ENCODE measurements at places on chromosomes 7 and 10. TPM values are rescaled to one million over a fixed set of nuclear protein-coding genes. Genes with fewer than 3 reads are reported as not detected.

GRCh38 chr7:125878988-125879387 is 949.4 kb upstream of the POT1 start:
- no peak for DNase-seq

DNA sequence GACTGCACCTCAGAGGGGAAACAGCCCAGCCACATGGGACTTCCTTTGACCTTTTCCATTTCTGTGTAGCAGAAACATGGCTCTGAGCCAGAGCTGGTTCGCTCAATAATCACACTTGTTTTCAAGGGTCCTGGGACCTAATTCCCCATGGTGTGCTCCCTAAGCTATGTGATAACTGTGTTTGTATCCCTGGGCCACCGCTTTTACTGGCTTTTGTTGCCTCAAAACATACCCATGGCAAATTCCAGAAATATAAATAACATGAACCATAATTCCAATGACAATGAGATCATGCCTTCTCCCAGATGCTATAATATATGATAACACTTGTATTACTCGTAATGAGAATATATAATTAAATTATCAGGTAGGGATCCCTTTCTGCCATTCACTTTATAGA is 196.4 kb downstream of the GFRA1 start:
- no peak for DNase-seq

- DNase-seq: no peak
Observed at GRCh38 chr7:1099154-1099542, 11.2 kb downstream of the GPER1 start.

- no peak for DNase-seq
Observed at GRCh38 chr7:138036135-138036534, 34.2 kb upstream of the CREB3L2 start.

- DNase-seq: no peak
Observed at GRCh38 chr7:30668102-30668501, 14.2 kb downstream of the CRHR2 start.

DNA sequence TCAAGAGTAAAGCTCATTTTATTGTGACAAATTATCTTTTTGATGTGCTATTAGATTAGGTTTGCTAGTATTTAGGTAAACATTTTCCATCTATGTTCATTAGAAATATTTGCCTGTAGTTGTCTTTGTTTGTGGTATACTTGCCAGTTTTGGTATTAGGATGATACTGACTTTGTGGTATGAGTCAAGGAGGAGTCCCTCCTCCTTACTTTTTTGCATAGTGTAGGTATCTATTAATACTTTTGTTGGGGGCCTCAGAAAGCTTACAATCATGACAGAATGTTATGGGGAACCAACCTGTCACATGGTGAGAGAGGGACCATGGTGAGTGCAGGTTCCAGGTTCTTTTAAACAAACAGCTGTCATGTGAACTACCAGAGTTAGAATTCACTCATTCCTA is 102.1 kb downstream of the ZWINT start:
- no peak for DNase-seq

DNA sequence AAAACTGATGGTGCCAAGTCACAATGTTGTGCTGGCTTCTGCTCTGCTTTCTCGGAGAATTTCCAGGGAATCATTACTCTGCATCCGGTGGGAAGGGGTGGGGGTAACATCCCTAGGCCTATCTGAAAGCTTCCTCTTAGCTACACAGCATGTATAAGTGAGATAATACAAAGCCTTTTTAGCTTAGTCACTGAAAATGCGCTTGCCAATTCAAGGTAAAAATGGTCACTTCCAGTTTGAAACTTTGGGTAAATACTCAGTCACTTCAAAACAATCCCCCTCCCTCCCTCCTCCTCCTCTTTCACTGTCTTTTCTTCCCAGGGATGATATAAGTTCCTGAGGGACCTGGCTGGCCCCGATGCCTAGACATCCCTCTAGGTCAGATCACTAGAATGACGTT is 57.3 kb upstream of the APBB1IP start:
- DNase-seq: no peak

CHRM2 gene
- total RNA-seq: not detected

- DNase-seq: no peak
Observed at GRCh38 chr7:116672596-116673456, 830 bp downstream of the MET start.

- no peak for DNase-seq
Observed at GRCh38 chr7:50577569-50577968, 12.4 kb upstream of the DDC start.

DNA sequence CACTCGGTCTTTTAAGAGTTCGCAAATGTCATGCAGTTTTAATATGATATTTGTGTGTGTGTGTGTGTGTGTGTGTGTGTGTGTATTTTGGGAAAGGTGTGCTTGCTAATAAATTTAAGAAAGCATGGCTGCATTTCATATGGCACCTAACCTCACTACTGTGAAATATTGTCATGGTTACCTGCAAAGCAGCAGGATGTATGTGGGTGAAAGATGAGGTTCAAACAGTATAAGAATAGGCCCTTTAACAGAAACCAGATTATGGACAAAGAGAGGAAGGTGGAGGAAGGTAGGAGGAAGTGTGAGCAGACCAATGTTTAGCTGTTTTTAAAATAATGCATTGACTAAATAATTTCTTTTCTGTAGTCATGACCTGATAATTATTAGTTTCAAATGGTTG is 73.5 kb upstream of the CACNA2D1 start:
- no peak for DNase-seq

DNA sequence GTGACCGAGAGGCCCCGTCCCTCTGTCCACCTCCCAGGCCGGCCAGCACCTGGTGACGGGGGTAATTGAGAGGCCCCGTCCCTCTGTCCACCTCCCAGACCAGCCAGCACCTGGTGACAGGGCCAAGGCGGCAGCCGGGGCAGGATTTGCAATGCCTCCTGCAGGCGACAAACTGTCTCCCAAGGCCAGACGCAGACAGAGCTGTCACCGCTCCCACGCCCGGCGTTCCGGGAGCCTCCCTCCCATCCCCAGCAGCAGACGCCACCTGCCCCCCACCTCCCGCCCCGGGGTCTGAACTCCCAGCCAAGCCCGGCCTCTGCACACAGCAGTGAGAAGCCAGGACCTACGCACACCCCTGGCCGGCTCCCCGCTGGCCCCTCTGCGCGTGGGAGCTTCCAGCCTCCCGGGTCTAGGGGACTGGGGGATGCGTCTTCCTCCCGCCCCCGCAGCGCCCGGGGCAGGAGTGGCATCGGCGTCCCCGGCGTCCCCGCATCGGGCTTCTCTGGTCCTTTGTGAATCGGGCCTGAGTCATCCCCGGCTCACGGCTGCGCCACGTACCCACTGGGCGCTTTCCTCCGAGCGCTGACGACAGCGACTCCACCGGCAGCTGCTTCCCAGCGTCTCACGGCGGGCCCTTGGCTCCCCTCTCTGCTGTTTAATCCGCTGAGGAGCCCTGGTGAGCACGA is 95.1 kb upstream of the DIP2C start:
- DNase-seq: peak; percentile 89

- no peak for DNase-seq
Observed at GRCh38 chr10:101143345-101143630, 12.2 kb downstream of the TLX1 start.

- no peak for DNase-seq
Observed at GRCh38 chr10:98511876-98512275, 65.1 kb upstream of the HPS1 start.

GRCh38 chr7:100611983-100612729 is at the start of gene MOSPD3:
Gene MOSPD3, plus strand, starts transcription at chr7:100612540. Its CDS starts 252 bp downstream, at chr7:100612792.
- peak; percentile 99 for DNase-seq

DNA sequence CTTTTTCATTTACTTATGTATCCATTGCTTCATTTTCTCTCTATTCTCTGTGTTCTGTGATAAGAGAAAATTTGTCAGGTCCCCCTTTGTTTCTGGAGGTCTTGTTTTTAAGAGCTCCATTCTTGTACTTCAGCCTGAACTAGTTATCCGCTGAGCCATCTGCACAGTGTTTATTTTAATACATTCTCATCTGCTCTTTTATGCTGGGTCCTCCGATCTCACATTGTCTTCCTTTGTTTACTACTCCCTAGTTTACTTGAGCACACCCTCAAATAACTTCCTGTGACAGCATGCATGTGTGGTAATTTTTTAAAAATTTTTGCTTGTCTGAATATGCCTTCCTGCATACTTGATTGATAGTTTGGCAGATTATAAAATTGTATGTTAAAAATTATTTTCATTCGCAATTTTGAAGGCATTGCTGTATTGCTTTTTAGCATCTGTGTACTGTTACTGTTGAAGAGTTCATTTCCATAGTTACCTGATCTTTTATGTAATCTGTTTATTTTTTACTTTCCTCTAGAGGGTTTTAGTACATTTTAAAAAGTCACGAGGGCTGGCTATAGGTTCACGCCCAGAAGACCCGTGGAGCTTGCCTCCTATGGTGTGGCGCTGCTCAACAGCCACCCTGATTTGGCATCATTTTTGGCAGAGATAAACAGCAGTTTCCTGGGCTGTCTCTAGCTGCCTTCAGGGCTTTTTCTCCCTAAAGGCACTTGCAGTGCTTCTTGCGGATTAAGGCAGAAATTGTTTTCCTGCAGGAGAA is 31.9 kb downstream of the RSBN1L start:
- DNase-seq: no peak

DNA sequence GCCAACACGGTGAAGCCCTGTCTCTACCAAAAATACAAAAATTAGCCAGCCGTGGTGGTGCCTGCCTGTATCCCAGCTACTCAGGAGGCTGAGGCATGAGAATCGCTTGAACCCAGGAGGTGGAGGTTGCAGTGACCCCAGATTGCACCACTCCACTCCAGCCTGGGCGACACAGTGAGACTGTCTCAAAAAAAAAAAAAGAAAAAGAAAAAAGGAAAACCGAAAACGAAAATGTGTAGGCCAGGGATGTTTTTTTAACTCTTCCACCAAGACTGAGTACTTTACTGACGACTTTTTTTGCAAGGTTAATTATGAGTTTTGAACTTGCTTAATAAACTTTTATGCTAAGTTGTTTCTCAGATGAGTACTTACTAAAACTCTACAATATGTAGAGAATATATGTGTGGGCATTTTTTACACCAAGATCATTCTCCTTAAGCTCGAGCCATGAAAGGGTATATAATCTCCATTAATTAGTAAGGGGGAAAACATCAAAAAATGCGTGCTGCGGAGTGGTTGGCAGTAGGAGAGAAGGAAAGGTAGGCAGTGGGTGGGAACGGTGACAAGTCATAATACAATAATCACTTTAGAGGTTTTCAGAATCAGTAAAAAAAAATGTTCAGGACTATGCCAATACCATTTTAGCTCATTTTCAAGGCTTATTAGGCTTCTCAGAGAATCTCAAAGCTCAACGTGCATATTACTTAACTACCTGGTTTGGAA is 8.6 kb upstream of the ADRB1 start:
- no peak for DNase-seq

TMEM229A gene
- total RNA-seq: not detected

ENTPD7 gene
- total RNA-seq: 2.5 TPM

DNA sequence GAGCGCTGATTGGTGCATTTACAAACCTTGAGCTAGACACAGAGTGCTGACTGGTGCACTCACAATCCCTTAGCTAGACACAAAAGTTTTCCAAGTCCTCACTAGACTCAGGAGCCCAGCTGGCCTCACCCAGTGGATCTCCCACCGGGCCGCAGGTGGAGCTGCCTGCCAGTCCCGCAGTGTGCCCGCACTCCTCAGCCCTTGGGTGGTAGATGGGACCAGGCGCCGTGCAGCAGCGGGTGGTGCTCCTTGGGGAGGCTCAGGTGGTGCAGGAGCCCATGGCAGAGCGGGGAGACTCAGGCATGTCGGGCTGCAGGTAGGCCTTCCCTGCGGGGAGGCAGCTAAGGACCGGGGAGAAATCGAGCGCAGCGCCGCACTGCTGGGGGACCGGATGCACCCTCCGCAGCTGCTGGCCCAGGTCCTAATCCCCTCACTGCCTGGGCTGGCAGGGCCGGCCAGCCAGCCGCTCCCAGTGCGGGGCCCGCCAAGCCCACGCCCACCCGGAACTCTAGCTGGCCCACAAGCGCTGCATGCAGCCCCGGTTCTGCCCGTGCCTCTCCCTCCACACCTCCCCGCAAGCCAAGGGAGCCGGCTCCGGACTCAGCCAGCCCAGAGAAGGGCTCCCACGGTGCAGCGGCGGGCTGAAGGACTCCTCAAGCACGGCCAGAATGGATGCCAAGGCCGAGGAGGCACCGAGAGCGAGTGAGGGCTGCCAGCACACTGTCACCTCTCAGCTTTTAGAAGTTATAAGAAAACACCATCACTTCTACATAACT is 128.9 kb downstream of the ZNF438 start:
- DNase-seq: no peak

WDR86 gene
- not detected for total RNA-seq

- no peak for DNase-seq
Observed at GRCh38 chr7:123410273-123410904, 124.0 kb downstream of the IQUB start.

DNA sequence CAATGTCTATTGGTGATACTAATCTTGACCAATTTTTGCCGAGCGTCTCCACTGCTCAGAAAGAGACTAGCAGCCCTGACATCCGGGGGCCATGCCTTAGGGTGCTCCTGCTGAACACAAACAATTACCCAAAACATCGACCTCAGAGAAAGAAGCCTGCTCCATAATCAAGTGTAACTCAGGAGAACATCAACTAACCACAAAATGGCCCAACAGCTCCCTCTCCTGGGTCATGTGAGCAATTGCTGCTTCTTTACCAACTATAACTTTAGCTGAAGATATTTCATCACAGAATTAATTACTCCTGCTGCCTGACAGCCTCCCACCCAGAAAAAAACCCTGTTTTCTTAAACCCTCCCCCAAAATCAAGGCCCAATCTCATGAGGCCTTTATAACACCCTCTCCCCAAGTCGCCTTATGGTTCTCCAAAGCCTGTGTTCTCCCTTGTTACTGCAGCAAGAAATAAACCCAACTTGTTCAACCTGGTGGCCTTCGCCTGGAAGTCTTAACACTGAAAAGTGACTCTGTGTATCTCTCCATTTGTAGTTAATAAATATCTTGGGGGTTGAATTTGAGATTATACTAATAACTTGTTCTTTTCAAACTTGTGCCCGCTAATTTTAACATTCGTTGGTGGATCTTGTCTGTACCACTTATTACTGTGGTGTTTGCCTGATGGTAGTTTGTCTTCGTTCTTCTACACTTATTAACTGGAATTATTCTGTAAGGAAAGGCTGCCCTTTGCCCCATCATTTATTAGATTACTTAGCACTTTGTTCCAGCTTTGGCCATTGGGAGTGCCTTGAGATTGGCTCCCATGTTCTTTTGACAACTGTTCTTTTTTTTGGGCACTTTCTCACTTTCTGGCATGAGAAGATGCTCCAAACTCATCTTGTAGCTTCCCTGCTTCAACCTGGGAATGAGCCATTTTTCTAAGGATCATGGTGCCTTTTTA is 21.2 kb upstream of the RAMP3 start:
- DNase-seq: peak; percentile 82

GIMAP4 gene
- total RNA-seq: 135 TPM

DNA sequence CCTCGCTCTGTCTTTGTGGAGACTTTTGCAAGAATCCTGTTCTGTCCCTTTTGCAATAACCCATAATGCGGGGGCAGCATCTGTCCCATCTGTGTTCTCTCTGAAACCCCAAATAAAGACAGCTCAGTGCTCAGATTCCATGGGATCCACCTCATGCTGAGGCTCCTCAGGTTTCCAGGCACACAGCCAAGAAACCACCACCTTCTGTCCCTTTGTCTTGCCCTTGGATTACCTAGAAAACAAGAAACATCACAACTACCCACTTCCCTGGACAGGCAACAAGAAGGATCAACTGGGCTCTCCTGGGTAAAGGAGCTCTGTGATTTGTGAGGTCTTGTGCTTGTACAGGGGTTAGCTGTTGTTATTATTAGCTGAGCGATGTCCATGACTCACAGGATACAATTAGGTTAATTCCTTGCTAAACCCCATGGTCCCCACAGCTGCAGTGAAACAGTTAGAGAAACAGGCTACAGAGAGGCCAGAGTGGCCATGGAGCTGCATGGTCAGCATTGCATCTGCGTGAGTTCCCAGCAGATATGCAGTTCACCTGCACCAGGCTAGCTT is 50.2 kb downstream of the CXCL12 start:
- no peak for DNase-seq
